ENCODE measurements at places on chromosomes 12 and 14. TPM values are rescaled to one million over a fixed set of nuclear protein-coding genes. Genes with fewer than 3 reads are reported as not detected.

The TSPAN9 gene
- 37.0 TPM for total RNA-seq

DNA sequence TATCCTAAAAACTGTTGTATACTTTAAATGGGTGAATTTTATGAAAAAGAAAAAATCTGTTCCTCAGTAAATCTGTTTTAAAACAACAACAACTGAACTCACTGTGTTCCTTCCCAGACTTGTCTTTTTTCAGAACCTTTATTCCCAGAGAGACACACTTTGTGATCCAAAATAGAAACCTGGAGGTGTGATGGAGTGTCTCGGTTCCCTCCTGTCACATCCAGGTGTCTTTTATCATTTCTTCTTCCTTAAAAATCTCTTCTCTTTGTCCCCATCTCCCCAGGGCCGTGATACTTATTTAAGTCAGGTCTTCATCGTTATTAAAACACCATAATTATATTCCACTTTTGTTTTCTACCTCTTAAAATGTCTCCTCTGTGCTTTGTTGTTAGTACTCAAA is 76.2 kb upstream of the EVL start:
- no peaks in the 10 kb centered on the region for H3K27me3 ChIP-seq
- H3K27ac ChIP-seq = no peak overlapping the region
- H3K4me1 ChIP-seq = no peaks in the 10 kb centered on the region
- DNase-seq = no peak

- H3K4me1 ChIP-seq = no peaks in the 10 kb centered on the region
- no peaks in the 10 kb centered on the region for H3K36me3 ChIP-seq
- DNase-seq = no peak
- no peak overlapping the region for H3K4me3 ChIP-seq
- H3K27ac ChIP-seq = no peak overlapping the region
Measured at GRCh38 chr14:87285506-87285905, 707.5 kb downstream of the GALC start.

GRCh38 chr12:62916632-62917425 is 18.1 kb downstream of the PPM1H start:
- H3K36me3 ChIP-seq = no peaks in the 10 kb centered on the region
- H3K27me3 ChIP-seq = no peaks in the 10 kb centered on the region
- no peak overlapping the region for H3K27ac ChIP-seq
- H3K4me1 ChIP-seq = peaks cover 8% of the 10 kb centered on the region
- DNase-seq = no peak
- no peak overlapping the region for H3K4me3 ChIP-seq

DNA sequence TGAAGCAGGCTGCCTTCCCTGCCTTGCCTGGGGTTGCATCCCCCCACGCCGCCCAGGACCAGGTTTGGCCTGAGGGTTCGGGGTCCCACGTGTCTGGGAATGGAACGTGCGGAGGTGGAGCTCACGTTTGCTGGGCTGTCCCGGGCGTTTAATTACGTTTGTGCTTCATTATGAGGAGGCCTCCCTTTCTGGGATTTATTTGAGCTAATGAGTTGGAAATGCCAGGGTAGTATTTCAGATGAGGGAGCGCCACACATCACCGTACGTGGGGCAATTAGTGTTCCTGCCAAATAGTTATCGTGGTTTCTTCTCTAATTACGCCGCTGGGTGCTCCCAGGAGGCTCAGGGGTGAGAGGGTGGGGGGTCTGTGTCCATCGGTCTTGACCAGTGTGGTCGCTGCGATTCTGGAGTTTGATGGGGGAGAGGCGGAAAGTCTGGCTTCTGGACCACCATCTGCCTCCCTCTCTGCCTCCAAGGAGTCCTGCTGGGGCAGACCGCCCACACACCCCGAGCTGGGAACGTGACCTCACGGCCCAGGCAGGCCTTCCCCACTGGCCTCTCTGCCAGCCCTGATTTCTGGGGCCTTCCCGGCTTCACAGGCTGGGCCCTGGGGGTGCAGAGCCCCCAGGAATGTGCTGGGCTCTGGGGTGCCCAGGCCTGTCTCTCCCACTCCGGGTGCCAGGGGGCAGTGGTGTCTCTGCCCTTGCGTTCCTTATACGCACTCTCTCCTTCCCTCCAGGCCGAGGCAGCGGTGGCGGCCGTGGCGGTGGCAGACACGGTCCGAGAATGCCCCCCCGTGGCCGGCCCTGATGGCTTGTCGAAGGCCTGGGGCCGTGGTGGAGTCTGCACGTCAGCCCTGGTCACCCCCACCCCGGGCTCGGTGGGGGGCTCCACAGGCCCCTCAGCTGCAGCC is 18.9 kb downstream of the KIF26A start:
- no peaks in the 10 kb centered on the region for H3K36me3 ChIP-seq
- no peak overlapping the region for H3K27ac ChIP-seq
- H3K4me3 ChIP-seq = no peak overlapping the region

DNA sequence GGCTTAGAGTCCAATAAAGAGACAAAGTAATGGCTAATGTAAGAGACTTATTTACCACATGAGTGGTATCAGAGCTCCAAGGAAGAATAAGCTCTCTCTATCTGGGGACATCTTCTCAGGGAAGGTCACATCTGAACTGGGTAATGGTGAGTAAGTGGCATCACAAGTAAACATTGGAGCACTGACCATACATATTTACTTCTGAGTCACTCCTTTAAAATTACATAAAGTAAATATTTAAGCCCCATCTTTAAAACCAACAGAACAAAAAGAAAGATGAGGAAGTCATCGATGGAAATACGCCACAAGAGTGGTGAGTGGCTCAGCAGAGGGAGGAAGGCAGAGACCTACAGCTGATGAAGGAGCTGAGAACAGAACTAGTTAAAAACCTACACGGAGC is 159.9 kb downstream of the DUSP6 start:
- H3K36me3 ChIP-seq = no peaks in the 10 kb centered on the region
- DNase-seq = no peak
- no peaks in the 10 kb centered on the region for H3K4me1 ChIP-seq
- no peak overlapping the region for H3K4me3 ChIP-seq

The AMDHD1 gene
- total RNA-seq = 3.1 TPM

All from spleen (tissue), 13 donors.